ENCODE measurements at places on chromosomes 11 and 22. TPM values are rescaled to one million over a fixed set of nuclear protein-coding genes. Genes with fewer than 3 reads are reported as not detected.

- no peak for DNase-seq
These were observed 7.8 kb downstream of the CCDC90B start for GRCh38 chr11:83278351-83278750.

- no peak for DNase-seq
These were observed 433.2 kb downstream of the GUCY1A2 start for GRCh38 chr11:106585061-106585460.

DNA sequence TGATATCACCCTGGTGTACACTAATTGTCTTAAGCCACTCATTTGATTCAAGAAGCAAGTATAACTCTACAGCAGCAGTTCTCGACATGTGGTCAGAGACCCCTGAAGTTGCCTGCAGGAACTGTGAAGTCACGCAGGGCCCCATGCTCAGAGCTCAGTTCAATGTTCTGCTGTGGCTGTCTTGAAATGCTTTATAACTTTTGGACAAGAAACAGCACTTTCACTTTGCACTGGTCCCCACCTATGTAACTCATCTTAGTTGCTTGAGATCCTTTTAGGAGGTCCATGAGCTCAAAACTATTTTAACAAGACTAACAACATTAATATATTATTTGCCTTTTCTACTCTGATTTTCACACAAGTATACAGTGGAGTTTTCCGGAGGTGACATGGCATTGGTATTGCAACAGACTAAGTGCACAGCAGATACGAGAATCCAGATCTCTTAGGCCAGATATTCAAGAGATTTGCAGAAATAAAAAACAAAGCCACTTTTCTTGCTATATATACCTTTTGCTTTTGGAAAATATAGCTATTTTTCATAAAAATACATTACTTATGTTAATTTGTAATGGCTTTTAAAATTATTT, 64.8 kb downstream of the PRR5L start:
- no peak for DNase-seq

DNA sequence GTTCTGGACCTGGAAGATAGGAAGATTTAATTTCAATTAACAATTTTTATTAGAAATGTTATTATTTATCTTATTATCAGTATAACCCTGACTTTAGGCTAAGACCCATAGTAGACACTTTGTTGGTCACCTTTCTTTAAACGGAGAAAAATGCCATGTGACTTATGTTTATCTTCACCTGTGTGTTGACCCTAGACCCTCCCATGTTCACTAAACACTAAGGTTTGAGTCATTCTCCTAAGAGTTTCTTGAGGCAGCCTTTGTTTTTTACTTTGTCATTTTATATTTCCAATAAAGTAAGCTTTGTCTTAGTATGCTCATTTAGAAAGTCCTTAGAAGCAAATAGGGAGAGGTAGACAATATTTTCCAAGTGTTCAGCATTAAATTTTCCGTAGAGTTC, 771.7 kb downstream of the METTL15 start:
- DNase-seq: no peak

GRCh38 chr22:50526834-50527801, 1.7 kb upstream of the SCO2 start:
- DNase-seq: no peak

ATG13 gene
- total RNA-seq: 121 TPM

DNA sequence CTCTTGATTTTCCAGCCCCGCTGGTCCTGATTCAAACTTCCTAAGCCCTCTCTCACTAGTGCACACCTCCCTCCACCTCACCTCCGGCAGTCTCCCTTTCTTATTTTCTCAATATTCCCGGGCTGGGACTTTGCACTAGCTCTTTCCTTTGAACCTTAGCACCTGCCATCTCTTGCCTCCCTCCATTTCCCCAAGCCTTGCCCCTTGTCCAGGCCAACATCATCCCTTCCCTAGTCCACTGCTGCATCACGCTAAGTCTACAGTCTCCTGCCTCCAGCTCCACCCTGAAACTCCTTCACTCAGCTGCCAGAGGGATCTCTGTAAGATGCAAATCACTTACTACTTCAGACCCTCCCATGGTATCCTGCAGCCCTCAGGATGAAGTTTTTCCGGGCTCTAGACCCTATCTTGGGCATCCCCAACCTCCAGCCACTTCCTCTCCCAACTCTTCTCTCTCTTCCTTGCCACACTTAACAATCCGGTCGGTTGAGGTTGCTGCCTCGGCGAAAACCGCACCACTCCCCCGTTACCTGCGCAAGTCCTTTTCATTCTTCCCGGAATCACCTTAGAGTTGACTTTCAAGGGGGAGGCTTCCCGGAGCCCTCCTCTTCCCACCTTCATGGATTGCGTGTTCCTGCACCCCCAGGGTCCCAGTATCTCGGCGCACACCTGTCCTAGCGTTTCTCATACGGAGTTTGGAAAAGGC, 42.7 kb downstream of the NECTIN1 start:
- DNase-seq: no peak

CCDC73 gene
- total RNA-seq: not detected

- DNase-seq: no peak
These were observed 168.6 kb upstream of the B3GAT1 start for GRCh38 chr11:134580610-134580975.

DNA sequence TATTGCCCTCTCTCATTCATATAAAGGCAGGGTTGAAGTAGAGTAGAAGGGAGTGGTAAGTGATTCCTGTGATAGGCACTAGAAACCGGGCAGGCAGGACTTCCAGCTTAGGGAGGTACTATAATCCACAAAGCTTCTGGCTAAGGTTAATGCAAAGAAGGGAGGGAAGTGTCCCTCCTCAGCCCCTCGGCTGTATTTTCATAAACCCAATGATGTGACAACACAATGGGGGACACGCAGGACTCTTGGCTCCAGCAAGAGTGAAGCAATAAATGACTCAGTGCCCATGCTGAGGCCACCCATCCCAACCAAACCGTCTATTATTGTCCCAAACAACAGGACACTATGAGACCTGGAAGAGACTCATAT, 90.7 kb downstream of the ETS1 start:
- no peak for DNase-seq

GRCh38 chr22:45645150-45645525, 26.5 kb upstream of the ATXN10 start:
- DNase-seq: no peak

- DNase-seq: no peak
These were observed 131.9 kb downstream of the MPPED1 start for GRCh38 chr22:43543522-43544288.

DNA sequence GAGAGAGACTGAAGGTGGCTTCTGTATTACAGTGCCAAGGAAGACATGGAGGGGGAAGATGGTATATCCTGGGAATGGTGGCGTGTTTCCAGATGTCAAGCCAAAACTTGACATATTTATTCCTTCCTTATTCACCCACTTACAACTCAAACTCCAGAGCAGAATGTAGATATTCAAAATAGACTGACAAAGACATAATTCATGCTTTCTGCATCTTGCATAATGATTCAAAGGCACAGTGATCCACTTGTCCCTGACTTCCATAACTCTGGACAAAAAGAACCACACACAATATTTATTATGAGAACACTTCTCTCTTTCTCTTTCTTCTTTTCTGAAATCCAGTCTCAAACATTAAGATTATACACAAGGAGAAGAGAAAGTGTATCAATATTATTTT, 48.9 kb downstream of the SLC17A6 start:
- DNase-seq: no peak

GRCh38 chr22:27624705-27625104, 176.9 kb downstream of the MN1 start:
- DNase-seq: no peak

DNA sequence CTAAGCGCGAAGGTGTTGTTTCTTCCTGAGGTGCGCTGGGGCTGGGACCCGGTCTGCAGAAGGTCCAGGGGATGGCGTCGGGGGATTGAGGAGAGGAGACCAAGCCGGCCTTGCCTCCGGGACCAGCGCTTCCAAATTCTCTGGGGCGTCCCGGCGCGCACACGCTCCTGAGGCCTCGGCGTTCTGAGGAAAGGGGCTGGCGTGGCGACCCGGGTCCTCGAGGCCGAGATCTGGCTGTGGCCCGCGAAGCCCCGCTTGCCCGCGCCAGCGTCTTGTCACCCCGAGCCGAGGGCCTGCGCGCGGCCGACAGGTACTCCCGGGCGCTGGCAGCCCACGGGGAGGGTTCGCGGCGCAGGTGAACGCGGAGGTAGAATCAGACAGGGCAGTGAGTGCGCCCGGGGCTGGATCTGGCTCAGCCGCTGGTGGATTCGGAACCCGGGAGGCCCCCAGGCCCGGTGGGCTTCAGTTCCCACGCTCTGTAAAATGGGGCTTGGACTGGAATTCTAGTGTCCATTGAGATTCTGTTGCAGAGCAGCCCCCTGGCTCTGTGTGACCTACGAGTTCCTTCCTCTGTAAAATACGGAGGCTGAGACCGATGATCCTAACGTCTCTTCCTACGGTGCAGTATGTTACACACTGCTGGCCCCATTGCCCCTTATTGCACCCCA, 14.7 kb downstream of the SSH3 start:
- no peak for DNase-seq

EXPH5 gene
- total RNA-seq: 3.2 TPM

GRCh38 chr11:95706974-95707387, 82.6 kb downstream of the FAM76B start:
- DNase-seq: no peak

DNA sequence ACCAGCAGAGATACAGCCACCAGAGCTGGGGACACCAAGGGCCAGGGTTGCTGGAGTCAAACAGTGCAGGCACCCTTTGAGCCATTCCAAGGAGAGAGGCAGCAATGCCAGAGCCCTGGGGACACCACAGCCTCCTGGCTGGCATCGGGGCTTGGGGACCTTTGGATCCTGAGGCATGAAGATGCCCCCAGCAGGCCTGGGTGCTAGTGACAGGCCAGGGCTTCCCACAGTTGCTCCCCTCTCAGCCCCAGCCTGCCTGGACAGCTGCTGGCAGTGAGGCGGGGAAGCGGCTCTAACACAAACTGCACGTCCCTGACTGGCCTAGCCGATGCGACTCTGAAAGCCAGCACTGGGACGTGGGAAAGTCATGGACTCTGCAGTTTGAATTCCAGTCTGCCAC, 2.7 kb downstream of the CD5 start:
- DNase-seq: no peak

All from thoracic aorta (tissue), 2 donors.